ENCODE measurements at places on chromosomes 12 and 14.

DNA sequence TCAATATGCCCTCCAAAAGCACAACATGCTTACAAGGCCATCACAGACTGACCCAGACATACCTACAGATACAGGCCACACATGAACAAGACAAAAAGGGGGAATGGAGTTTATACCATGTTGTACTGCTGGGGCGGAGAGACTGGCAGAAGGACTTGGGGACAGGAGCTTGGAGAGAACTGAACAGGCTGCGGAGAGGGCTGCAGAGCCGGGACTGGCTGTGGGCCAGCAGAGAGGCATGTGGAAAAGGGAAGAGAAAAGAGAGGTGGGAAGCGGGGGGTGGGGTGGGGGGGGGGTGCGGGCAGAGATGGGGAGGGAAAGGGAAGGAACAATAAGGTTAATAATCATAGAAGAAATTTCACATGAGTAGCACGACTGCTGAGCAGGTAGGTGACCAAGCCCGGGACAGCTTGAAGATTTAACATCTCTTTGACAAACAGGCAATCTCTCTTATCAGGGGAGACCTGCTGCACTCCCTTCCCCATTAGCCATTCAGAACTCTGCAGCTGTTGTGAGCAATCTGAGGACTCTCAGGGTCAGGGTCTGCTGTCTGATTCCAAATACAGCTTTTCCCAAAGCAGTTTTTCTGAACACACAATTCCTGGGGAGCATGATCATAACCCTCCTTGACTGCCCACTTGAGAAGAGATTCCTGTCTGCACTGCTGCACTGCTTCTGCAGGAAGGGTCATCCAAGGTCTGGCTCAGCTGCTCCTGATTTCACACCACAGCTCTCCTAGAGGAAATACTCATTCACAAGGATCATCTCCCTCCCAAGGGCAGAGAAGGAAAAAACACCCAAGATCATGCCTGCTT lies 21.6 kb upstream of the STAC3 start:
- DNase-seq = no peak

GRCh38 chr12:131643631-131644452 lies 67.0 kb upstream of the SFSWAP start:
- no peak for DNase-seq

DNA sequence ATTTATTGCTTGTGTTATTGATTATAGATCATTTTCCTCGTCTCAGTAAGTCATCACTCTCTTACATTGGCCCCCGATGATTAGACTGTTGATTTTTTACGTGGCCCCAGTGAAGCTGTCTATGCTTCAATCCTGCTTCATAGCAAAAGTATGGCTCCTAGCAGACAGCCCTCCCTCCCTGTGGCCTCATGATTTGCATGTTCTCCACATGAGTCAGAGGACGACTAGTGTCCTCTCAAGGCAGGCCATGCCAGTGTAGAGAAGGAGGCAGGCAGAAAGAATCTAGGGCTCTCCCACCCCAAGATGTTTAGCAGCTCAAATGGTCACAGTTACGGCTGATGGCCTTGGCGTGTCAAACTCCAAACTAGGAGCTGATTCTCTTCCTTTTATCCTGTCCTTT lies 59.6 kb downstream of the FIGNL2 start:
- DNase-seq = no peak

DNA sequence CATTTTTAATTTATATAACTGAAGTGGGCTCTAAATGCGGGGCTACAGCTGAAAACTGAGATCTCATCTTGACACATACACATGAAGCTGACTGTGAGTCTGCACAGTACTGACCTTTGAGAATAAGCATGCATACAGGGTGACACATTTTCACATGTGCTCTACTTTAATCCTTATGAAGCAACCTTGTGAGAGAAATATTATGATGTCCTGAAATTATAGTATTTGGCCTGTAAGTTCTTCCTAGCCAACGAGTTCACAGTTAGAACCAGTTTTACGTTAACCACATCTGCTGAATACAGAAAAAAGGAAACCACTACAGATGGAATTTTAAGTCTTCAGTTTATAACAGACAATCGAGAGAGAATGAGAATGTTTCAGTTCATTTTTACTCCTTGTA lies 70.3 kb downstream of the SPPL3 start:
- DNase-seq = no peak

DNA sequence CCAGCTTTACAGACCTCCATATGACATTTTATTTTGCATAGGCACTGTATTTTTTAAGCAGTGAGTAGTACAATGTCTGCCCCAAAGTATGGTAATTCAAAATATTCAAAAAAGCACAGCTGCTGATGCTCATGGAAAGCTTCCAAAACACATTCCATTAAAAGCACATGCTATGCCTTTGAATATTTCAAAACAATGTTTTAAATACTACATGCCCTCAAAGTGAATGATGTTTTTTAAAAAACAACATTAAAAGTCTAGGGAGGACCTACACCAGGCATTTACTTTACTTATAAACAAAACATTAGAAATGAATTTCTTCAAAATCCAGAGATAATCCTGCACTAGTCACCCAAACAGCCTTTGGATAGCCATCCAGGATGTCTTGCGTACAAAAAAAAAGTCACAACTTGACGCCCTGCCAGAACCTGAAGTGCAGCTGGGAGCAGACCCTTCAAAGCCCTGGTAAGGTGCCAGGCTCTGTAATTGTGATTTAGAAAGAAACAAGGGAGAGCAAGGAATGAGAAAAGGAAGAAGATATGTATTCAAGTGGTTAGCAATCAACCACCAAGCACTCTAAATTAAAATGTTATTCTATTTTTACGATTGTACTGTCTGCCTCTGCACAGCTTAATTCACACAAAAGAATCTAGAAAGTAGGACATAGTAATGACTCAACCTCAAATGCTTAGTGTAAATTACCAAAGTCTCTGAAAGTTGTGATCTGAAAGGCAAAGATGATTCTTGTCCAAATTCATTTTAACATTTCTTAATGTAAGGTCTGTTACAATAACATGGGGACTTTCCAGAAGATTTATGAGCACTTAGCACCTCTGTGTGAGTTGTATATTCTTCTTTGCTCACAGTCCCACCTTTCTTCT lies 31.9 kb downstream of the CEP83 start:
- DNase-seq = no peak

- DNase-seq = no peak
Measured at GRCh38 chr12:119325813-119326212, 8.7 kb upstream of the CCDC60 start.

GRCh38 chr12:112881602-112882001 lies 25.2 kb upstream of the OAS1 start:
- DNase-seq = no peak

DNA sequence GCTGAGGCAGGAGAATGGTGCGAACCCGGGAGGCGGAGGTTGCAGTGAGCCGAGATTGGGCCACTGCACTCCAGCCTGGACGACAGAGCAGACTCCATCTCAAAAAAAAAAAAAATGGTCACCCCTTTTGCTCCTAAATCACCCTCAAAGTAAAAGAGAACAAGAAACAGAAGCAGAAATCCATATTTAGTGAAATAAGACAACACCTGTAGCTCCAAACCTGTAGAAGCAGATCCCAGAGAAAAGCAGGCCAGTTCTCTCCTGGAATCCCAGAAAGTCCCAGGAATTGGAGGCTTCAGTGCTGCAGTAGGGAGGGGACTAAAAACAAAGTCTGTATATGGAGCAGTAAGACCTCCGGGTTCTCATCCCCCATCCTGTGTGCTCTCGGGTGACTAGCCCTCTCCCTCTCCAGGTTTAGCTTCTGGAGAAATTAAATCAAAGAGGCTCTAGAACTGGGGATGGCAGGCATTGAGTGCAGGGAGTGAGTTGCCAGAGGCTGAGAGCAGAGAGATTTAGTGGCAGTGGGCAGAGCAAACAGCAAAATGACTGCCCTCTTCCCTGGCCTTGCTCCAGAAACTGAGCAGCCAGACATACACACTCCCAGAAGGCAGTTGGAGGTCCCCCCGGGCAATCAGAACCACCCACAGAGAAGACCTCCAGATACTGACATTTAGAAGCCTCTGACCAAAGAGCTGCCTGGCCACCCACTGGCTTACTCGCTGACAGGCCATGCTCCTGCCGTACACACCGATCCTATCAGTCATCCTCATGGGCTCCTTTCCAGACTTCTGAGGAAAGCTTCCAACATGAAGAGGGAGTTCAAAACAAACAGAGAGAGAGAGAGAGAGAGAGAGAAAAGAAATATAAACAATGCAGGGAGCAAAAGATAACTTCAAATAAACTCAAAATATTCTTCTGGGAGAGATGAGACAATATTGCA lies 6.3 kb upstream of the MLXIP start:
- no peak for DNase-seq

GRCh38 chr12:92629349-92630065 lies 73.3 kb upstream of the PLEKHG7 start:
- no peak for DNase-seq

GRCh38 chr14:32925439-32925838 lies 13.2 kb upstream of the NPAS3 start:
- DNase-seq = no peak

- no peak for DNase-seq
Measured at GRCh38 chr12:89988188-89988915, 279.7 kb upstream of the ATP2B1 start.

DNA sequence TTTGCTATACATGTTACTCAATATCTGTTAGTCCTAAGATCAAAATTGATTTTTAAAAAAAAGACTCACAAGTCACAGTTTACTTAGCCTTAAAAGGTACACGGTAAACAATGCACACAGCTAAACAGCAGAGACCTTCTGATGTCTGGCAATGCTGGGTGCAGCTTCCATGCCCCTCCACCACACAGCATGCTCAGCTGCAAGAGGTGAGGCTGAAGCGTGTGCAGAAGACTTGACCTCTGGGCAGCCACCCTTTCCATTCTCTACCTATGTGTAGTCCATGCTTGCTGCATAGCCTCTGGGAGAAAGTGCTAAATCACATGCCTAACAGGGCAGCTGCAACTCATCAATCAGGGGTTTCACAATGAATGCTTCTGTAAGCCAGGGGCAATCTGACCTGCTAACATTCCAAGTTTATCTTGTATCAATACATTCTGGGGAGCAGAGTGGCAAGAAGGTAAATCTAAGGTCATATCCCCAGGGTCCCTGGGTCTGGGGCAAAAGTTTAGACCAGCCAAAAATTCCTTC lies 44.5 kb upstream of the AMN1 start:
- DNase-seq = peak; percentile 71

DNA sequence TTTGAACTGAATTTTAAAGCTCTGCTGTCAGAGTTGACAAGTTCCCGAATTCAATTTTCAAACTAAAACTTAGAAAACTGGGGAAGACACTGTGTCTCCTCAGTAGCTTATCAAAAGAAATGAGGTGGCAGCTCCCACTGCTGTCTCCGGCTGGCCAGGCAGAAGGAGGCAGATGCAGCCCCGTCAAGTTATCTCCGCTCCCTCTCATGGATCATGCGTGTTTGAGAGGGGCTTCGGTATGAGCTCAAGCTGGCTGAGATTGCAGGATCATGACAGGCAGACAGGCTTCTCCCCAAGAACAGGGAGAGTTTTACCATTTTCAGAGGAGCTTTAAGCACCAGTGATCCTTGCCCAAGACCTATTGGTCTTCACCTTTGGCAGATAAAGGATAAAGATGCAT lies 88.8 kb downstream of the NEDD1 start:
- no peak for DNase-seq

DNA sequence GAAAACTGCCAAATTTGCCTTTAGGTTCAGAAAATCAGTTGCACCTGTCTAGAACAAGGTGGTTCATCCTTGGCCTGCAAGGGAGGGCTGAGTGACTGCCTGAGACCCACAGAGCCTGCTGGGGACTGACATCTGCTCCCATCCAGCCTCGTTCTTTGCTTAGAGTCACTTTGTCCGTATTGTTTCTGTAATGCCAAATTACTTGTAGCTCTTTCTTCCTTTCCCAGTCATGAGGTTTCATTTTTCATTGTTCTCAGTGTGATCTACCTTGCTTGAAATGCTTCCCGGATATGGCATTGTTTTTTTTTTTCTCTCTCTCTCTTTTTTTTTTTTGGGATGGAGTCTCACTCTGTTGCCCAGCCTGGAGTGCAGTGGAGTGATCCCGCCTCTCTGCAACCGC lies 21.3 kb downstream of the TSPAN9 start:
- DNase-seq = no peak

- no peak for DNase-seq
Measured at GRCh38 chr12:95017482-95017881, 14.0 kb upstream of the NDUFA12 start.

GRCh38 chr12:83031196-83031595 lies 344.5 kb downstream of the TMTC2 start:
- no peak for DNase-seq

DNA sequence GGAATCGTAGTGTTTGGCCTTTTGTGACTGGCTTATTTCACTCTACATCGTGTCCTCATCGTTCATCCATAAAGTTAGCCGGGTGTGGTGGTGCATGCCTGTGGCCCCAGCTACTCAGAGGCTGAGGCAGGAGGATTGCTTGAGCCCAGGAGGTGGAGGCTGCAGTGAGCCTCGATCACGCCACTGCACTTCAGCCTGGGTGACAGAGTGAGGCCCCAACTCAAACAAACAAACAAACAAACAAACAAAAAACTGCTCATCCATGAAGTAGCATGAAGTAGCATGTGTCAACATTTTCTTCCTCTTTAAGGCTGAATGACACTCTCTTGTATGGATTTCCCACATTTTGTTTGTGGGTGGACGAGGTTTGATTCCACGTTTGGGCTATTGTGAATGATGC lies 44.0 kb upstream of the MEG3 start:
- DNase-seq = no peak

DNA sequence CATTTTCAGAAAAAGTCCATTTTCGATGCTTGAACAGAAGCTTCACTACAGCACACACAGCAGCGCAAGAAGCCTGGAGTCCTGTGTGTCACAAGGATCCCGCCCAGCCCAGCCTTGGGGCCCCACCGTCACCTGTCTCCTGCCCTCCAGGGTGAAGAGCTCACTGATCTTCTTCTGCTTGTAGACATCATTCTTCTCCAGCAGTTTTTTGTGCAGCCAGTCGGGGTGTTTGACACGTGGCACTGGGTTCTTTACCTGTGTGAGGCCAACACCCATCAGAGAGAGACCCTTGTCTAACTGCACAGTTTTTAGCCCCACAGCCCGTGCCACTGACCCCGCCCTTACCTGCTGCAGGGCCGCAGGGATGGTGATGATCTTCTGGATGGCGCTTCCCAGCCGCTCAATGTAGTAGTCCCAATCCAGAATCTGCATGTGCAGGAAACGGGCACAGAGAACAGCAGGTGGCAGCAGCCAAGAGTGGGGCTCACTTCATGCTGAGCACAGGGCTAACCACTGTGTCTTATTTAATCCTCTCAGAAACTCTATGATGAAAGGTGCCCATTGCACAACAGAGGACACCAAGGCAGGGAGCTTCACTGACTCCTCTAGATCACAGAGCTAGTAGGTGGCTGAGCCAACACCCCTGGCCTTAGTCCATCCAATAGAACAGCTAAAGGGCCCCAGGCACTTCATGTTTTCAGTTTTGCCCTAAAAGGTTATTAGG lies 30.0 kb downstream of the POLE start:
- no peak for DNase-seq

DNA sequence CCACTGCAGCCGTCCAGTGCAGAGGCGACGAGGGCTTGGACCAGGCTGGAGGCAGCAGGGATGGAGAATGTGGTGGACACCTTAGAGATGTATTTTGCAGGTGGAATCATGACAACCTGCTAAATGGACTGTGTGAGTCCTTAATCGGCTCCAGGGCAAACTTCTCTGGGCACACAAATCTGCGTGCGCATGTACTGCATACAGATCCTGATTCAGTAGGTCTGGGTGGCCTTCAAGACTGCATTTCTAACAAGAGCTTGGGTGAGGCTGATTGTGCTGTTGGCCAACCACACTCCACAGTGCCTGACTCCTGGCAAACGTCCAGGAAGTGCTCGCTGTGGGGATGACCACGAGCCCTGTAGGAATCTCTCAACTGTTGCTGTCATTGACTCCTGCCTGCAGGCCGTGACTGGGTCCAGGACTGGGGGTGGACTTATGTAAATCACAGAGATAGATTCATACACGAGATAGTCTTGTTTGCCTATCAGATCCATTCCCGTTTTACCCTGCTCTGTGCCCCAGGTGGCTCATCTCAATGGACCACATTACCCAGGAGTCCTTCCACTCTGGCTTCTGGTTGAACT lies 27.2 kb downstream of the JDP2 start:
- DNase-seq = no peak
